ENCODE measurements at places on chromosomes 3 and 15. TPM values are rescaled to one million over a fixed set of nuclear protein-coding genes. Genes with fewer than 3 reads are reported as not detected.

Gene KLHL40
- not detected for total RNA-seq

GRCh38 chr3:193782276-193782647 lies 189.3 kb downstream of the OPA1 start:
- DNase-seq, result peak; percentile 77

DNA sequence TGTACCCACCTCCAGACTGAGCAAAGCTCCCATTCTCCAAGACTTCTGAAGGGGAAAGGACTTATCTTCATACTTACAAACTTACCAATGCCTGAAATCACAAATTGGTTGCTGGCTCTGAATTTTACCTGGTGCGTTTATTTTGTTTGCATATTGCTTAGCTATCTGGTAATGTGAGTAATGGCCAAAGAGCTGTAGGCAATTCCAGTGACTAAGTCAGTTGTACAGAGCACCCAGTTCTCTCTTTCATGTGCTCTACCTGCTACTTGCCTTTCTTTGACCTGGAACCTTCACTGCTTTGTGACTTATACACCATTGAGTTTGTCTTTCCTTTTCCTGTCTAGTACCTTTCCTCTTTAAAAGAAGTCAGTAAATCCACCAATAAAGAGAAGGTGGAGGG lies 755.9 kb upstream of the LMCD1 start:
- no peak for DNase-seq

- DNase-seq, result peak; percentile 42
Measured at GRCh38 chr15:96756146-96756545, 425.6 kb downstream of the NR2F2 start.

GRCh38 chr3:13715167-13715954 lies 164.5 kb downstream of the WNT7A start:
- no peak for DNase-seq

Gene APOD
- 33.0 TPM for total RNA-seq

GRCh38 chr3:59609657-59610348 lies 560.0 kb upstream of the CFAP20DC start:
- DNase-seq, result no peak

DNA sequence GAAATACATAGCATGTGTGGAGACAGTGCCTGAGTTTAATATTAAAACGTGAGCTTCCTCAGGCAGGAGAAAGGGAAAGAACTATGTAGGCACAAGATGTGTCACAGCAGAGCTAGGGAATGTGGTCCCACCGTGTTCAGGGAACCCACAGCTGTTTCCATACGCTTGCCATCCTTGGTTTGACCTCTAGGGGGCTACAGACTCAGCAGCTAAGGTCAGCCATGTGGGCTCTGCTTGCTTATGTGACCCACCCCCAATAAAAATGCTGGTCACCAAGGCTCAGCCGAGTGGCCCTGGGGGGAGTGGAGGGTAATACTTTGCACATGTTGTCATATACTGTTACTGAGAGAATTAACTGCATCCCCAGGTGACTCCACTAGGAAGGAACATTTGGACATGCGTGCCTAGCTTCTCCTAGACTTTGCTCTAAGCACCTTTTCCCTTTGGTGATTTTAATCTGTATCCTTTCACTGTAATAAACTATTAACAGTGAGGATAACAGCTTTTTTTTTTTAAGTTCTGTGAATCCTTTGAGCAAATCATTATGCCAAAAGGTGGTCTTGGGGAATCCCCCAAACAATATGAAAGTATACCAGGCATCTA lies 3.3 kb downstream of the TUBGCP5 start:
- peak; percentile 70 for DNase-seq

- no peak for DNase-seq
Measured at GRCh38 chr3:132972333-132972732, 65.9 kb upstream of the TMEM108 start.

Gene WDR5B
- 4.6 TPM for total RNA-seq

- peak; percentile 45 for DNase-seq
Measured at GRCh38 chr15:60933900-60934885, 294.9 kb downstream of the RORA start.

DNA sequence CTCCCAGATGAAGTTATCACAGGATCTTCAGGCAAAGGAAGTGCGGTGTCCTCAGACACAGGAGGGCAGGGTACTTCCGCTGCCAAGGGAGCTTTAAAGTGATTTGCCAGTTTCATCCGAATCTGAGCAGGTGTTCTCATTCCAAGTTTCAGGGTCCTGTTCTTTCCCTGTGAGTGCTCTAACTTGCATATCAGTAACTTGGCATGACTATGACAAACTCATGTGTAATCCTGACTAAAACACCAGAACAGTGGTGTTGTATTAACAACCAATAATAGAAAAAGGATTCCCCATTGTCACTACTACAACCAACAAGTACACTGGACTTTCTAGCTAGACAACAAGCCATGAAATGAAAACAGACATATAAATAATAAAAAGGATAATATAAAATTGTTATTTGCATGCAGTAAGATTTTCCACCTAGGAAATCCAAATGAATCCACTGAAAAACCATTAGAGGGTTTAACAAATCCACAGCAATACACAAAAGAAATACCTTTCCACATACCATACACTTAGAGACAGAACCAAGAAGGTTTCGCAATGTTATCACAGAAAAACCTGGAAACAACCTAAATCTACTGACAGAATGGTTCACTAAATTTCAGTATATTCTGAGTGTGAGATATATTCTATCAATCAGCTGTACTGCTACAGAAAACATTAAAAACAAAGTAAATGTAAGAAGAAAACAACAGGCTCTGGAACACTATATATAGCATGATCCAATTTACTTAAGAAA lies 40.9 kb upstream of the RPL35A start:
- DNase-seq, result no peak

GRCh38 chr3:111666041-111666735 lies 71.0 kb upstream of the ZBED2 start:
- no peak for DNase-seq

Gene ZBED2
- not detected for total RNA-seq

Gene NME9
- total RNA-seq, result 0.55 TPM

GRCh38 chr3:24498796-24499195 lies 4.1 kb upstream of the THRB start:
- DNase-seq, result no peak

GRCh38 chr15:22231603-22232002 lies 151.3 kb downstream of the OR4M2 start:
- no peak for DNase-seq

Gene CYP8B1
- not detected for total RNA-seq

DNA sequence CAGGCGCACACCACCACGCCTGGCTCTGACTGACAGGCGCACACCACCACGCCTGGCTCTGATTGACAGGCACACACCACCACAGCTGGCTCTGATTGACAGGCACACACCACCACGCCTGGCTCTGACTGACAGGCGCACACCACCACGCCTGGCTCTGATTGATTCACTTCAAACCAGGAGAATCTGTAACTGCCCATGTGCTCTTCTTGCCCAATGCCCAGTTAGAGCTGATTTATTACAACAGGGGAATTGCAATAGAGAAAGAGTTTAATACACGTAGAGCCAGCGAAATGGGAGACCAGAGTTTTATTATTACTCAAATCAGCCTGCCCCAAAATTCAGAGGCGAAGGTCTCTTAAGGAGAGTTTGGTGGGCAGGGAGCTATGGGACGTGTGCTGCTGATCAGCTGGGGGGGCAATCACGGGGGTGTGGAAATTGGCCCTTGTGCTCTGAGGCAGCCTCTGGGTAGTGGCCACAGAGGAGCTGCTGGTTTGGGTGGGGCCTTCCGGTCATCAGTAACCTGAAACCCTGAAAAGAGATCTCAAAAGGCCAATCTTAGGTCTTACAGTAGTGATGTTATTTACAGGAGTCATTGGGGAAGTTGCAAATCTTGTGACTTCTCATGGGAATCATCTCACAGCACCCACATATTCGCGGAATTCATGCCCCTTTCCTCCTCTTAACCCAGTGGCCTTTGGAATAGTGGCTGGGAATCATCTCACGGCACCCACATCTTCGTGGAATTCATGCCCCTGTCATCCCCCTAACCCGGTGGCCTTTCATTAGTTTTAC lies 63.8 kb upstream of the TFRC start:
- no peak for DNase-seq

- DNase-seq, result no peak
Measured at GRCh38 chr3:113533534-113533892, 1.2 kb downstream of the SIDT1 start.

- no peak for DNase-seq
Measured at GRCh38 chr3:52879090-52879489, 18.3 kb downstream of the STIMATE start.

GRCh38 chr3:139629033-139629432 lies 48.7 kb downstream of the NMNAT3 start:
- DNase-seq, result no peak

DNA sequence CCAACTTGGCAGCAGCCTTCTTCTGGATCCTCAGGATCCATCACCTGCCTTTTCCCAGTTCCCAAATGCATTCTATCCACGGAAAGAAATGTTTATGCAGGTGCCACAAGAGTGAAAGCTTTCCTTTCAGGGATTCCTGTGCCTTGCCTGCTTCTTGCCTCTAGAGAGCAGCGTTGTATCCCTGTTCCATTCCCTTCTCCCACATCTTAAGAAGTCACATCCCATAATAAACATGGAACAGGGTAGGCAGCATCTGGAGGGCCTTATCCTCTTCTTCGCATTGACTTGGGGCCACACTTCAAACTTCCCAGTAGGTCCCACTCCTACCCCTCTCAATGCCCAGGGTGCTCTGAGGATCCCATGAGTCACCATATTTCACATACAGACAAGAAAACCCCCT lies 72.7 kb upstream of the DCLK3 start:
- no peak for DNase-seq

Gene FOXB1
- not detected for total RNA-seq

Gene ZNF502
- 1.3 TPM for total RNA-seq

Gene MAGI1
- 237 TPM for total RNA-seq

DNA sequence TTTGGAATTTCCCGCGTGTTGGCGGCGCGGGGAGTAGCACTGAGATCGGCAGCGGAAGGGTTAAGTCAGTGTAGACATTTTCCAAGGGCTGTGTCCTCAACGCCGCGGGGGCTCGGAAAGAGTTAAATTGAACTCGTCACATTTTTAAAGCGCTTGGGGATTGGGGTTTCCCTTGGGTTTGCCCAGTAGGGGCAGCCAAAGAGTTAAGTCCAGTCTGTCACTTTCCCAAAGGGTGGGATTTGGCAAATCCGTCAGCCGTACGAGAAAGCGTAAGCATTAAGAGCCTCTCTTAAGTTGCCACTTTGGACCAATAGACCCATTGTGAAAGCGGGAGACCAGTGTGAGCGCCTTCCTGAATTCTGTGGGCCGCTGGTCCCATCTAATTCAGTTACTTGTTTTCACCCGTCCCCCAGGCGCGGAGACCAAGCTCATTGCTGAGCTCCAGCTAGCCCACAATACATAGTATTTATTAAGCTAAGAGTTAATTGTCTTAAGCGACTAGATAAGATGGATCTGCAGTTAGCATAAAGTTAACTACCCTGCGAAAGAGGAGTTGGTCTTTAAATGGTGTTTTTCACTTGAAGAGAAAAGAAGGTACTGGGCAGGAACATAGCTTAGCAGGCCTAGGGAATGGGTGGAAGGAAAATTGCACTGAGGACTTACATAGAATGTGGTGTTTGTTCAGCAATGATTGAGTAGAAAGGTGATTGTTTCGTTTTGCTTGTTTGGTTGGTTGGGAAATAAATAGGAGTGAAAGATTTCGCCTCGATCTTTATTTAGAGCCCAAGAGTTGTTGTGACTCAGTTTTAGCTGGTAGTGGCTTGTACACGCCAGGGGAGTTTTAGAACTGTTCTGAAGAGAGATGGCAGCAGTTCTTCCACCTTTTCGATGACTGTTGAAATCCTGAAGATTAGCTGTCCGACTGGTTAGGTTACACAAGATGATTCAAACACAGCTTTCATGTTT lies 932 bp downstream of the ARL8B start:
- DNase-seq, result peak; percentile 36

- no peak for DNase-seq
Measured at GRCh38 chr3:130386604-130387263, 41.3 kb downstream of the COL6A5 start.

Gene SLC6A11
- not detected for total RNA-seq

DNA sequence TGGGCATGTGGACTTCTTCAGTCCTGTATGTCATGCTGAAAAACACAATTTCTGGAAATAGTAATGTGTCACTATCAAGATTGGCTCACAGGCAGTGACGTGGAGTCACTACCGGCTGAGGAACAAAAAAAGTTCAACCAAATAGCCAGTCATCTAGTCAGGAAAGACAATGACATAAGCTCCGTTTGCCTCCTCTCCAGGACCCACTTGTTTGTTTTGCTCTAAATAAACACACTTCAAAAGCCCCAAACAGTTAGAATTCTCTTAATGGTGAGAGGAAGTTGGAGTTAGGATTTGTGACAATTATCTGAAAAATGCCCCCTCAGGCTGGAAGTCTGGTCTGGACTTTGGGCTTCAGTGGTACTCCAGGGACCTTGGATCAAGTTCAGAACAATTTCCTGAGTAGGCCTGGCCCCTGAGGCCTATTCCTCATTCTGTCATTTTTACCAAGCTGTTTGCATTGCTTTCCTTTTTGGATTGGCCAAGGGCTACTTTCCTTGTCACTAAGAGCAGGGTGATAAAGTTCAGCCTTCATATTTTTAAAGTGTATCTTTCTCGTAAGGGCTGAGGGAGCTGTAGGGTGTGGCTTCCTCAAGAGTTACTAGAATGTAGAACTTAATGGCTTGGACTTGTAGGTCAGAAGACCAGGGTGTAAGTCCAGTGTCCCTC lies 98.9 kb downstream of the EOMES start:
- DNase-seq, result peak; percentile 63

DNA sequence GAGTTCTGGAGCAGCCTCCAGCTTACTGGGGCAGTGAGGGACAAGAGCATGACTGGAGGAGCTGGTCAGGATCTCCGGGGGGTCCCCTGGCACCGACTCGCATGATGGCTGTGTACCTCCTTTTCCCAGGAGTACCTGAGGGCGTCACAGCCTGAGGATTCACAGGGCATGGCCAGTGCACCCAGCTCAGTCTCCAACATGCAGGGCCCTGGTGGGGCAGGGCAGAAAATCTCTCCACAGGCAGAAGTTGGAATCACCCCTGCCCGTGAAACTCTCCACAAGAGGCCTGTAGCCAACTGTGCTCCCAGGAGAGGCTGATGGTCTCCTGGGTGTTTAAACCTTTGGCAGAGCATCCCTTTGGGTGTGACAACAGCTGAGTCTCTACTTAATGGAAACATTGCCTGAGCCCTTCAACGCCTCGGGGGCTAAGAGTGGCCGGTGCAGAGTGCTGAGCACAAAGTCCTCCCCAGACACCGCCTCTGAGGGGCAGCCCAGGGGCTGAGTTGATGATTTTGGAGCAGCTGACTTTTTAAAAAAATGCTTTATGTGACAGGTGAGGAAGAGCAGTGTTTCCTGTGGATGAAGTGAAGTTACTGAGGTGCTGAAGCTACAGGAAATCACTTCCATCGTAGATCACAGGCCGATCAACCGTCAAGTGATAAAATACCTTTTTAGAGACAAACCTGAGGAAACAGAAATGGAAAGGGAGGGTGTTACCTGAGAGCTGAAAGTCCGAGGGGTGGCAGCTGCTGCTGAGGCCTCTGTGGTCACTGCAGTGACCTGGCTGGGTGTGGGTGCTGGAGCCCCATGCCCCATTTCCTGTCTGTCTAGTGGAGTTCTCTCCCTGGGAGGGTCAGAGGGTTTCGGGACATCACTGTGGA lies 21.9 kb upstream of the CXCR6 start:
- no peak for DNase-seq

GRCh38 chr15:72591361-72591760 lies 63.1 kb upstream of the GOLGA6B start:
- no peak for DNase-seq

Gene LRTM1
- total RNA-seq, result not detected

- DNase-seq, result no peak
Measured at GRCh38 chr3:171984883-171985282, 54.5 kb upstream of the FNDC3B start.

Gene TJP1
- 79.4 TPM for total RNA-seq

- DNase-seq, result peak; percentile 24
Measured at GRCh38 chr15:71125831-71126450, 10.7 kb downstream of the THSD4 start.

GRCh38 chr3:189119950-189120349 lies 51.8 kb upstream of the TPRG1 start:
- no peak for DNase-seq

Measured in stomach (tissue), 19 donors.